Transverse colon (tissue), 4 donors: ENCODE measurements at places on chromosomes 7 and 10. TPM values are rescaled to one million over a fixed set of nuclear protein-coding genes. Genes with fewer than 3 reads are reported as not detected.

- DNase-seq, result no peak
Measured at GRCh38 chr10:23053036-23053435, 42.3 kb upstream of the MSRB2 start.

The RSBN1L gene
- total RNA-seq, result 13.7 TPM

DNA sequence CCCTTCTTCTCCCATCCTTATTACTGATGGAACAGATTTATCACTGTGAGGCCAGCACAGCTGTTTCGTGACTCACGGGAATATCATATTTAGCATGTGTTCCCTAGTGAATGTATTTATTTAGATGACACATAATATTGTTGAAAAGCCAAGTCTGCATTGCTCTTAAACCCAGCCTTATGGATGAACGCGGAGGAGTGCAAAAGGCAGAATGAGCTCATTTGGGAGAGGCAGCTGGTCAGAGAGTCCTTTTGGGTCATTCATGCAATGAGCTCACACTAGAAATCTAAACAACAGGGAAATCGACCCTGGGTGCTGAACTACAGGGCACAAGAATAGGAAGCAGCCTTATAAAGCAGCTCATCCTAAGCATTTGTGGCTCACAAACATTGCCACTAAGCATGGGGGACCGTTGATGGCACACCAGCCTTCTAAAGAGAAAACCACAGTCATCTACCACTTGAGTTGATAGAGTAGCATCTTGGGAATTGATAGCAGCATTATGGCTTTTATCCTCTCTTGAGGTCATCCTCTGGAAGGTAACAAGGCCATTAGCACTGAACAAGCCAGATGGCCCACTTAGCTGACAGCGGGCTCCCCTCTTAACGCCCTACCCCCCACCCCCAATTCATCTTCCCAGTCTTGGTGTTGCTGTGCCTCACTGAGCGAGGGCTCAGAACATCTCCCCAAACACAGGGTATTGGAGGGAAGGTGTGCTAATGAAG is 32.9 kb upstream of the SDK1 start:
- no peak for DNase-seq

The POM121L12 gene
- not detected for total RNA-seq

DNA sequence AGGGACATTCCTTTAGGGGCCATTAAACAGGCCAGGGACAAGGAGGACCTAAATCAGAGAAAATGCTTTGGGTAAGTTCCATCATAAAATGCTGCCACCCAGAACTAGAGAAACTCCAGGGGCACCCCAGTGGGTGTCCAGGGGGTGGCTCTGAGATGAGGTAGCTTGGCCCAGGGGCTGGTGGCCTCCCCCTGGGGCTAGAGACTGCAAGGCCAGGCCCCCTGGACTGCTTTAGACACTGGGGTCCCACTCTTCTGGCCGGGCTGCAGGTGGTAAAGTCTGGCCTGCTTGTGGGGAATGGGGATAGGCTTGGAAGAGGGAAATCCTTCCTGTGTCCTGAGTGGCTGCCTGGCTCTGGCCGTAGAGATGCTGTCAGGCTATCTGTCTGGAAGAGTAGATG is 169.6 kb upstream of the PODXL start:
- DNase-seq, result no peak

The CRYGN gene
- not detected for total RNA-seq

GRCh38 chr10:124600051-124600880 is 138.6 kb downstream of the LHPP start:
- DNase-seq, result no peak

The MSS51 gene
- total RNA-seq, result 1.4 TPM

The CDNF gene
- total RNA-seq, result 2.5 TPM

The PNLIPRP3 gene
- not detected for total RNA-seq

DNA sequence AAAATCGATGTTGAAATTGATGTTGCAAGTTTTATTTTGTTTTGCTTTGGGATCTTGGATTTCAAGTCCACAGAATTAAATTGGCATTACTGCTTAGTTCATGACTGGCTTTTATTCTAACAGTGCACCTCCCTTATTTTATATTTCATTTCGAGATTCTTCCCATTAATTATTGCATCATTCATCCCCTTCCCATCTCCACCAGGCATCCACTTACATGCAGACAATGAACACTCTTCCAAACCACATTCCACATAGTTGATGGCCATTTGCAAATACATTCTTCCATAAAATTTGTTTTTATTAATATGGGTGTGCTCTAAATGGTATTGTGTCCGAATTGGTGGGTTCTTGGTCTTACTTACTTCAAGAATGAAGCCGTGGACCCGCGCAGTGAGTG is 15.6 kb upstream of the SCIN start:
- DNase-seq, result no peak

GRCh38 chr7:68291710-68292109 is 1295.1 kb downstream of the TYW1 start:
- no peak for DNase-seq

DNA sequence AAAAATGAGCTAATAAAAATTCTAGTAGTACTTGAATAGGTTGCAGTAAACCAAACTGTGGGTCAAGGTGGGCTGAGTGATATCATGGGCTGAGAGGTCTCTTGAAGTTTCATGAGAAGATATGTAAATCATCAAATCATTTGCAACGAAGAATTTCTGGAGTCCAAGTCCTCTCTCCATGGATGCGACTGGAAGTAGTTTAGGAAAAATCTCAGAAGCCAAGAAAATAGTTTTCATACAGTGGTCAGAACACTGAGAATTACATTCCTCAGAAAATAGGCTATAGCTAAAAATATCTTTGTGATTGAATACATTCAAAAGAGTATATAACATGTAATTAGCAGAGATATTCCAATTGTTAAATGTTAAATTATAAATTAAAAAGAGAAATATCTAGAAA is 3.6 kb upstream of the IFIT1 start:
- DNase-seq, result no peak

The SYT15 gene
- total RNA-seq, result 0.32 TPM

DNA sequence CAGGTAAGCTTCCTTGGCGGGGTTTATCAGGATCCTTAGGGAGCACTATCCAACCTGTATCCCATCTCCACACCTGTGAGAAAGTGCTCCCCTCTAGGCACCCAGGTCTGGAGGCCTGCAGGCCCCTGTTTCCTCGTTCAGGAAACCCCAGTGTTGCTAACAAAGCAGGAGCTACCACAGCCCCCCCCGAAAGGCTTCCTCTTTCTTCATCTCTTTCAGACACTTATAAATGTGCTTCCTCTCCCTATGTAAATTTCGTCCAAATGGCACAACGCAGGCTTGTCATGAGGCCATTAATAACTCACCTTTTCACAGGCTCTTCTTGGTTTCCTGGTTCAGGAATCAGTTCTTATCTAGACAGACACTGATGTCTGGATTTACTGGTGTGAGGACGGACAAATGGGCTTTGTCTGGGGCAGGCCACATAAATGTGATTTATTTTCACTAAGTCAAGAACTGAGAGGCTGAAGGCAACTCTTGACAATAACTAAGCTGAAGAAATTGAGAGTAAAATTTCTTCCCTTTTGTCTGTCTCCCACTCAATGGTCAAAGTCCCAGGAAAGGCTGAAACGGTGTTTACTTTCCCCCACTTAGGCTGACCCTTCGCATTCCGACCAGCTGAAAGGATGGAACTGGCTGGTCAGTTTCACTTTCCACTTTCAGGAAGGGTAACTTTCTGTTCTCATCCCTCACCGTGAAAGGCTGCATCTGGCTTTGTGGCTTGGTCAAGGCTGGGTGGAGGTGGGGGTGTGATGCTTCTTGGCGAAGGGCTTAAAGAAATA is 46.8 kb downstream of the PIK3AP1 start:
- peak; percentile 52 for DNase-seq

DNA sequence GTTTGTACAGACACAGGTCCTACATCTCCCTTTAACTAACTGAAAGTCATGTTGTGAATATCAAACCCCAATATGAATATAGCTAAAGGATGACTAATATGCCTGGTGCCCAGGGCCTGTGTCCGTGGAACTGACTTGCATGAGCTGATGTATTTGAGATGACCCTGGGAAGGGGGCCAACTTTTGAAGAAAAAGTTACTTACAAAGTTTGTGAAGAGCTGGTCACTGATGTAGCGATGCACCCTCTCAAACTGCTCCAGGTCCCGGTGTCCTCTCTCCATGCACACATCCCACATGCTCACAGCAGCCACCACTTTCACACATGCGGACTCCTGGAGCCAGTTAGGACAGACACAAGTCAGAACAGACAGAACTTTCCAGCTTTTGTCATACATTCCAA is 106.2 kb downstream of the ABCC2 start:
- DNase-seq, result no peak

DNA sequence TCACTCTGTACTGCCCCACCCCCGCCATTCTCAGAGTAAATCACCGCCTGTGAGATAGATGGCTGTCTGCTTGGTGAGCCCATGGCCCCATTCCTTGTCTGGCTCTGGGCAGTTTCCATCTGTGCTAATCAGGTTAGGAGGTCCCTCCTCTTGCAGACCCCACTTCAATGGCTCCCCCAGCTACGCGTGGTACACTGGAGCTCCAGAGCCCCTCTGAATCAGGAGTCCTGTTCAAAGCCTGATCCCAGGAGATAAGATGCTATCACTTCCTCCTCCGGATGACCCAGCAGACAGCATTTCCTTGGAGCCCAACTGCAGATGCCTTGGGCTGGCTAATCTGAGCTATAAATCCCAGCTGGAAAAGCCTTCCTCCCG is 122.3 kb downstream of the SH3PXD2A start:
- no peak for DNase-seq

GRCh38 chr7:92793656-92794205 is 42.6 kb downstream of the CDK6 start:
- no peak for DNase-seq

DNA sequence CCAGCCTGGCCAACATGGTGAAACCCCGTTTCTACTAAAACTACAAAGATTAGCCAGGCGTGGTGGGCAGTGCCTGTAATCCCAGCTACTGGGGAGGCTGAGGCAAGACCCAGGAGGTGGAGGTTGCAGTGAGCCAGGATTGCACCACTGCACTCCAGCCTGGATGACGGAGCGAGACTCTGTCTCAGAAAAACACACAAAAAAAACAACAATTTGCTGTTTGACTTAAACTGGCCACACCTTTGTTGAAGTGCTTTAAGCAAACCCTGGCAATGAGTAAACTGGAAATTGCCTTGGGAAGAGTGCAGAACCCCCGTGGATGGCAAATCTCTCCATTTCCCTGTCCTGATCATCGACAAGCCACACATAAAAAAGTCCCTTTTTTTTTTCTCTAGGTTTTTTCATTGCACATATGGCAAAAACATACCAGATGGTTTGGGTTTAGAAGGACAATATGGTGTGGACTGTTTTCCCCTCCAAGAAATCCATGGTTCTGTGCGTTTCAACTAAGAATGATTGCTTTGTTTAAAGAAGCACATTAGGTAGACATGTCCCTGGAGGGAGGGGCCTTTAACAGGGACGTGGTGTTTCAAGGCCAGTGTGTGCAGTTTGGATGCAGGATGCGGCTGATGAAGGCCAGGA is 76.9 kb downstream of the NRP1 start:
- DNase-seq, result peak; percentile 13

The TMEM196 gene
- total RNA-seq, result not detected

The OR2A12 gene
- not detected for total RNA-seq

GRCh38 chr10:72248468-72249151 is 25.1 kb upstream of the DDIT4 start:
- peak; percentile 90 for DNase-seq

DNA sequence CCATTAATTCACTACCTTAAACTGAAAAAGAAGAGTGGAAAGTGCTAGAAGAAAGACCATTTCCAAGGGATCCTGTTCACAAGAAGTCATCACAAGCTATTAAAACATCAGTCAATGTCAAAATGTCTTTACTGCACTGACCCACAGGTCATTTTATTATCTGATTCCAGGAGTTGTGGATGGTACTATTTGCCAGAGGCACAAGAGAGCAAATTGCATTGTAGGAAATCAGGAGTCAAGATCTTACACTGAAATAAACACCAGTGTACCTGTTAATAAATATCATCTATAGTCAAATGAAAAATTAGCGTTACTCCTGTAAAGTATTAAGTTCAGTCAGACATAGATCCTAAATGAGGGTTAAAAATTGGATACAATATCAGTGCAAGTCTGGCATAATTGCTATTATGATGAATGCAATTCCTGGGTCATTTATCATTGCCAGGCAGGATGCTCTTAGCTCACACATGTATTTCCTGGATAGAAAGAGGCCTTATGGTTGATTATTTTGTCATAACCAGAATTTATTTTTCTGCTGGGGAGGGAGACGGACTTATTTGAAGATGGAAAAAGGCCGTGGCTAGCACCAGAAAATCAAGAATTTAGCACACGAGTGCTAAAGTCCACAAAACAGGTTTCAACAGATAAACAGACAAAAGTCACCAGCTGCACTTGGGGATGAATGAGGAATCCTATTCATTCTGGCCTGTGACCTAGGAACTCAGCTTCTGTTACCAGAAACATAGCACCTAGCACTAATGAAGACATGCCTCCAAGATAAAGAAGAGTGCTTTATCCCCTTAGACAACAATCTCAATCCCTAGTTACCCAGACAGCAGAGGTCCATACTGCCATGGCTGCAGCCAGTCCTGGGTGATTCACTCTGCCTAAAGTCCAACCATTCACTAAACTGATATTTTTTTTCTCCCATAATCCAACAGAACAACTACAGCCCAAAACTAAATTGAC is 683.1 kb upstream of the POM121L12 start:
- DNase-seq, result no peak

The JAZF1 gene
- 11.7 TPM for total RNA-seq

The AIMP2 gene
- total RNA-seq, result 42.0 TPM

The C10orf53 gene
- not detected for total RNA-seq

The LRIT1 gene
- not detected for total RNA-seq

DNA sequence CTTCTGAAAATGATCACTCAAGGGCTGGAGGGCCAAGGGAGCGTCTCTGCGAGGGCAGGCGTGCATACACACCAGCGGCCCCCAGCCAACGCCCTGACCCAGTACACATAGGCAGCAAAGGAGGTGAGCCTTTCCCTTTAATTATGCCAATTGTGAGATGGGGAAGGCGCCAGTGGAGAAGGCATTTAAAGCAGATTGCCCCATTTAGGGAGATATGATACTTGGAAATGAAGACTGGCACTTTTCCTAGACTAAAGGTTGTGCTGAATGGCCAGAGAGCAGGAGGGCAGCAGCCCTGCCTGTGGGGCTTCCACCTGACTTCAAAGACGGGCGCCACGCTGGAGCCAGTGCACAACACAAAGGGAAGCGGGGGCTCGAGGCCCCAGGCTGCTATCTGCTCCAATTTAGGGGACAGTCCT is 24.1 kb downstream of the HIPK2 start:
- DNase-seq, result peak; percentile 66

The SLC35G1 gene
- total RNA-seq, result 39.2 TPM

- DNase-seq, result no peak
Measured at GRCh38 chr7:146235195-146235594, 118.6 kb downstream of the CNTNAP2 start.

The ADAM8 gene
- total RNA-seq, result 2.3 TPM

The MKI67 gene
- 4.8 TPM for total RNA-seq
